ENCODE measurements at places on chromosomes 7 and 10.

- DNase-seq = no peak
Measured at GRCh38 chr7:95501261-95501832, 15.6 kb downstream of the ASB4 start.

DNA sequence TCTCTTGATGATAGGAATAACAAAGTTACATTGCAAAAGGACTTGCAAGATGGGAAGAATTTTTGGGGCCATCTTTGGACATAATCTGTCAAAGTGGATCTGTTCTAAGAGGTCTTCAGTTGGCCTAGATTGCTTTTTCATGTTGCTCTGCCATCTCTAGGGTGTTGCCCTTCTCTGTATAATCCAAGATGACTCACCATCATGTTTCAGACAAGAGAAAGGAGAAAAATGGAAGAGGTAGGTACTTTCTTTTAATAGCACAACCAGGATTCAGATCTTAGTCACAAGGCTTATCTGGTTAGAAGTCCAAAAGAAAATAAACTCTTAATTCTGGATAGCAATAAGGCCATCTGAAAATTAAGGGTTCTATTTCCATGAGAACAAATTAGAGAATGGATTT is 38.7 kb upstream of the FOXP2 start:
- DNase-seq = no peak

- no peak for DNase-seq
Measured at GRCh38 chr10:17793823-17794644, 15.1 kb upstream of the MRC1 start.

DNA sequence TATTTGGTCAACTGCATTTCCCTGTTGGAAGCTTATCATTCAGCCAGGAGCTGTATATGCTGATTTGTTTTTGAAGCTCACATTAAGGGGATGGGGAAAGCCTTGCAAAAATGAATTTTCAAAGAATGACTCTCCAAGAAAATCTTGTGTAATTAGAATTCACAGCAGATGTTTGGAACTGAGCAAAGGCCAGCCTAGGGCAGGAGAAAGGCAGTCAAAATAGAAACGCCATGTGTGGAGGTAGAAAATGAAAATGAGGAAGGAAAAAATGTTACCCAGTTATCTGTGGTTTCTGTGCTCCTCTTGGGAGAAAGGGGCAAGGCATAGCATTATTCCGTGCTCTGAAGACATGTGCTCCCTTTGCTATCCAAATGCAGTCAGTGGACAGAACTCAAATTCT is 93.5 kb downstream of the NRP1 start:
- DNase-seq = no peak

DNA sequence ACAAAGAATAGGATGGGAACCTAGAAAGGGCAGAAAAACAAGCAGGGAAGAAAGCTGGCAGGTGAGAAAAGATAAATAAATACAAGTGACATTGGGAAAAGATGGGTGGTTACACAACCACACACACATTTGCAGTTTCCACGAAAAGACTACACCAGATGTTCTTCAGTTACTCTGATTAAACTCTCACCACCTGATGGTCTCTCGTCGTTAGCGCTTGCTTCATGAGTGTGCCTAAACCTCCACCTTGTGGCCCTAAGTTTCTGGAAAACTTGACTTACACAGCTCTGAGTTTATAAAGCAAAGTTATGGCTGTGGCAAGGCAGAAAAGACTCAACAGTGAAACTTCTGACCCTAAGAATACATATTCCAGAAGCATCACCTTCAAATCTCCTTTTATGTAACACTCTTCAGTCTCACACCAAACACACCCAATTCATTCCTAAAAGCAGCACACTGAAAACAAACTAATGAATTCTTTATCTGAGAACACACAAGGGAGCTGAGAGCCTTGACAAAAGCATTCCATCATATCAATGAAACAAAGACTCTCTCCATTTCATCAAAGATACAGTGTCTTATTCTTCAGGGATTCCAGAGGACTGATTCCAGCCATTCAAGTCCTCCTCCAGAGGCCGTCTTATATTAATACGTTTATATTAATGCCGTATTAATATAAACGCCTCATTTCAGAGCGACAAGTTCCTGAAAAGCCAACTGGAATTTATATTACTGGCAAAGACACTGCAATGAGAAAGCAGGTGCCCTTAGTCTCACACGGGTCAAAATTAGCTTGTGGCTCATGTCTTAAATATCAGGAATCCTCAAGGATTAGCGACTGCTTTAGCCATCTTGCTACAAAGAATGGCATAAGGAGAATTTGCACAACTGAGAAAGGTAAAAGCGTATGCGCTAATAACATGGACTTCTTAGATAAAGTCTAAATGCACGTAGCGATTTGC is 77.6 kb downstream of the RNF216 start:
- DNase-seq = no peak

DNA sequence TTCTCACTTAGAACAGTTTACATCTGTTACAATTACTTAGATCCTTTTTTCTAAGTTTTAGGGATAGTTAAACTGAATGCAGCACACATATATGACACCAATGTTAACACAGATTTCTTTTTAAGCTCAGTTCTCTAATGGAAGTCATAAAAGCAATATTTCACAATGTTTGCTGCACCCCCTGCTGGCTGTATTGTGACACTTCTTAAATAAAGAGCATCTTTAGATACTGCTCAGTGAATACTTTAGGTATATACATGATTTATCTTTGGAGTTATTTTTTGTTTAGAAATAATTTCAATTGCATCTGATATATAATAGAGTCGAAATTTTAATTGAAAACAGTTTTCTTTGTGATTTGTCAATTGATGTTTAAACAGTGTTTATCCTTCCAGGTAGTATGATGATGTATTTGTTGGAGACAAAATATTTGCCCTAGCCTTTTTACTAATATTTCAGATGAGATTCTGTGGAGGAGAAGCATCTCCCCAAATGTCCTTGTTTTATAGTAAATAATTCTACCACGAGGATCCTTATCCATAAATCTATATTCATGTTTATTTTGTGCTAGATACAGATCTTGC is 174.4 kb downstream of the ST7 start:
- DNase-seq = peak; percentile 40

DNA sequence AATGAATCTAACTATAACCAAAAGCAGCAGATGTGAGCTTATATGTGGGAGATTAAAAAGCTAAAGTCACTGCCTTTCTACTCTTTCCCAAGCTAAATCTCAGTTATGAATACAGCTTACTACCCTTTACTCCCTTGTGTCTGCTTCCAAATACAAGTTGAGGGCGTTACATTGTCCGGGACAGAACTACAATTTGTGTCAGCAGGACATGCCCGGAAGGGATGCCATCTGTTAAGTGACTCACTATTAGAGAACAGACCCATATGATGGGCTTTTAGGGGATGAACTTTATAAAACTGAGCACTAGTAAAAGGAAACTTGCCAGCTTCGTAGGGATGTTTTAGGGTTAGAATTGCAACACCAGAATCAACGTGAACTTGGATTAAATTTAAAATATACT is 299.7 kb upstream of the CSTF2T start:
- no peak for DNase-seq

GRCh38 chr7:9349625-9350024 is 916.2 kb downstream of the NXPH1 start:
- DNase-seq = no peak

DNA sequence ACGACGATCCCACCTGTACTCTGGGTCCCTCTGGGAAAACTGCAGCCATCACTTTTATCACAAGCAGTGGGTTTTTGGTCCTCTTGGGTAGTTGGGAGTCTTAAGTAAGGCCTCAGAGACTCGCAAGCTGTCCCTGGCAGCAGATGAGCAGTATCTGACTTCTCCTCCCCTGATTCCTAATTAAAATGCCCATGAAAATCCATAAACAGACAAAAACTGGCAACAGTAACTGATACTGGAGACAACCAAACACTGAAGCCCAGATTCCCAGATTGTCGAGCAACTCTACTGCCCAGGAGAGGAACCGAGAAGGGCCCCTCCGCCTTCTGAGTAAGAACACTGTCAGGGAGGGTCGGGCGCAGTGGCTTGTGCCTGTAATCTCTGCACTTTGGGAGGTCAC is 333.8 kb downstream of the CALN1 start:
- DNase-seq = no peak

DNA sequence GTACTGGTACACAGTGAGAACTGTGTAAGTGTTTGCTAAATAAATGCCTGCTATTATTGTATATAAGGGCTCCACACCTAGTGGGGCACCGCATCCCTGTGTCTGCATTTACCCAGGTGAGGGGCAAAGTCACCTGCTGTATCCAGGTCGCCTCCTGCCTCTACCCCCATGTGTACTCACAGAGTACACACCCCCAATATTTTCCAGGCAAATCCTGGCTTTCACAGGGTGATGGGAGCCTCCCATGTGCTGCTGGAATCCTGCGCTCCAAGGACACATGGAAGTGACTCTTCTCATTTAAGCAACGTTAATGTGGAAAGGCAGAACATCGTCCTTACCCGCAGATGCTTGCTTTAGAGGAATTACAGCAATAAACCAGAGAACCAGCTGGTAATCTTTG is 48.2 kb downstream of the ARHGAP22 start:
- no peak for DNase-seq
